ENCODE measurements at places on chromosomes 2 and 18.

GRCh38 chr18:56789004-56789888, 138.1 kb downstream of the WDR7 start:
- no peak for DNase-seq

DNA sequence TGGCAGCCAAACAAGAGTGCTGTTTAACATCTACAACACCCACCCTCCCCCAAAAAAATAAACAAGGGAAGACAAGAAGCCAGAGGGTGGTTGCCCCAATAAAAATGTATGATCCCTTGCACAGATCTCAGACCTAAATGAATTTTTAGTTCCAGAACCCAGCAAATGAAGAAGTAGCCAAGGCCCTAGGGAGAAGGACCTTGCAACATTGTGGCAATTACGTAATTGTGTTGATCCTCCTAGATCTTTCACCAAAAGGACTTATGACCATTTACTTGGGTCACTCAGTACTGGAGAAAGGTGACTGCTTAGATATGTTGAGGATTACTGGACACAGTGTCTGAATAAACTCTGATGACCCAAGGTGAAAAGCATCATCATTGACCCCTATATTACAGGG, 1393.8 kb downstream of the LRP1B start:
- no peak for DNase-seq

- peak; percentile 63 for DNase-seq
Observed at GRCh38 chr18:32469691-32470459, 807 bp downstream of the GAREM1 start.

- no peak for DNase-seq
Observed at GRCh38 chr2:109638795-109639194, 24.6 kb downstream of the SOWAHC start.

- DNase-seq = no peak
Observed at GRCh38 chr18:62999921-63000320, 284.6 kb downstream of the PHLPP1 start.

DNA sequence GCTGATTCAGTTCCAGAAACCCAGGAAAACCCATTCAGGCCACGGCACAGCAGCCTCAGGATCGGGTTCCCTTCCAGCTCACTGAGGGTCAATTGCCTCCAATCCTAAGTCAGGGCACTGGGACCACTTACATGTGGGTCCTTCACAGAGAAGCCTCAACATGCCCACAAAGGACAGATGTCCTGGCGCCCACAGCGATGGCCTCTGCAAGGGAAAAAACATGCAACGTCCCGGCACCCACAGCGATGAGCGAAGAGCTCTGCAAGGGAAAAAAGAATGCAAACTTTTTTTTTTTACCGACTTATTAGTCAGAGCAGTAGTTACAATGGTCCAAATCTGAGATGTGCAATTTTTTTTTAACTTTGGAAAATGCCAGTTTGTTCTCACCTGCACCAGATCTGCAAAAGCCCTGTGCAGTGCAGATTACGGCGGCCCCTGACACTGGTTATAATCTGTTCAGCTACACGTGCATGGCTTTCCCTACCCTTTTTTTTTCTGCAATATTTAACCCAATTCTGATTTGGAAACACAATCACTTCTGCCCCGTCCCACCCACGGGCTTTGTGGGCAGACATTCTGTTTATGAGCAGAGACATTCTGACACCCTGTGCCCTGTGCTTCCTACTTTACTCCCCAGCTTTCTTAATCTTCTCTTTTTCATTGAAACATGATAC, 159.3 kb upstream of the SALL3 start:
- DNase-seq = no peak

GRCh38 chr18:23986600-23987359, 27.8 kb upstream of the TTC39C start:
- DNase-seq = no peak

DNA sequence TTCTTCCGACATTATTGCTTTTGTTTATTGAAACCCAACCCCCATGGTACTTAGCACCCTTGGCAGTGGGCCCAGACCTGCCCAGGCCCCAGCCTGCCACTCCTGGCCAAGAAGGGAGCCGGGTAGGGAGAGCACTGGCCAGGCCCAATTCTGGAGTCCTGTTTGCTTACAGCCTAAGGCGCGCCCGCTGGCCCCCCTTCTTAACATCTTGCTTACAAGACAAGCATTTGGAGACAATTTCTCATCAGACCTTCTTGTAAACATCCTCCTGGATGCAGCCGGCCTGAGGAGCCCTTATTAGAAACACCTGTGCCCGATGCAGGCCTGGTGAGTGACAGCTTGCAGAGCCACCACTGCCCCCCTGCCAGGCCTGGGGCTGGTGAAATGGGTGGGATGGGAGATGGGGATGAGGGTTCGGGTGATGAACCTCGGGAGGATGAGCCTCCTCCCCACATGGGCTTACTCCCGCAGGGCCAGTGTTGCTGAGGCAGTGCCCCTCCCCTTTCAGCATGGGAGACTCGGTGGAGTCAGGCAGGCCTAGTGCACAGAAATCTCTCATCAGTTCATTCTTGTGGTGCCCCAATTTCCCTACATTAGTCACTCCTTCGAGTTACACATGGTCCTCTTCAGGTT, 217.5 kb downstream of the CYP26B1 start:
- DNase-seq = no peak

GRCh38 chr18:71849407-71849806, 694.7 kb downstream of the CBLN2 start:
- no peak for DNase-seq

GRCh38 chr2:158042666-158043065, 59.0 kb upstream of the UPP2 start:
- no peak for DNase-seq

GRCh38 chr18:741931-742512, 29.6 kb upstream of the ENOSF1 start:
- DNase-seq = peak; percentile 35

DNA sequence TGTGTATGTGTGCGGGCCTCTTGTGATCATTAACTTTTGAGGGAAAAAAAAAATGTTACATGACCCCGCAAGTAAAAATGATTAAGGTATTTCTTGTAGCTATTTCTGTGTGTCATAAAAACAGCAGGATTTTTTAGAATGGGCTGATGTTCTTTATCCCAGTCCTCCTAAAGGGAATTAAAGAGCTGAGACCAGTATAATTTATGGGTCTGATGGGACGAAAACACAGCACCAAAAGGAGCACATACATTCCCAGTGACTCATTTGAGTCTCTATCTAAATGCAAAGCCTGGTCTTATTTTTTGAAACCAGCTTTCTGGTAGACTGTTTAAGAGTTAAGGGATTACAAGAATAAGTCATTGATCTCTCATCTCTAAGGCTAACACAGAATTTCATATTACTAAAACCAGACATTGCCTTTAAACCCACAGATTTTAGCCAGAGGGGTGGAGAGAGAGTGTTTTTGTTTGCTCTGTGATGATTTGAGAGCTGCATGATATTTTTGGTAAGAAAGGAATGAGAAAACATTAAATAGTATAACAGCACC, 342.3 kb upstream of the EPHA4 start:
- no peak for DNase-seq

DNA sequence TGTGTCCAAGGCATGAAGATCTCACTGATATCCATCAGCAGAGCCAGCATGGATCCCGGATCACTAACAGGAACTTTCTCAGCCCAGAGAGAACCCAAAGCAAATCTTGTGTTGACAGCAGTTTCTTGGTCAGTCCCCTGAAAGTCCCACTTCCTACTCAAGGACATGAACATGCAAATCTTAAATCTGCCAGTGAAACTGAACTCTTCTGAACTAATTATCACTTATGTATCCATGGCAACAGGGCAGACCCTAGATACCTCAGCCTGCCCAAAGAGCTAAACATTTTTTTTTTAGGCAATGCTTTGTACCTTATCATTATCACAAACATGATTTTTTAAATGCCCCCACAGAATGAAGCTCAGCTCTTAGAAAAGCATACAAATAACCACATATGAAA, 127.8 kb upstream of the DDX18 start:
- no peak for DNase-seq

DNA sequence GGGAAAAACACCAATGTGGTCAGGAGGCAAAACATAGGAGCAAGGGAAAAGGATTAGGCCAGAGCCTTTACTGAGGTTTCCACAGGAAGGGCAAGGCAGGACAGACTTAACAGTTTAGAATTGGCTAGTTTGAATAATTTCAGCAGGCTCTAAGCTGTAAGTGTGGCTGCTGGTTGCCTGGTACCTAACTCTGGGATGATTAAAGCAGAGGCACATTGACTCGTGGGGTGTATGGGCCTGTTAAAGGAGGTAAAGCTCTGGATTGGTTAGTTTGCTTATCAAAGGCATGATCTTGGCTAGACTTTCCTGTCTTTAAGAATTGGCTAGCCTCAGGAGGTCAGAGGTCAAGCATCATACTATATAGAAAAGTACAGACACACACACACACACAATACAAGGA, 132.6 kb downstream of the SPAG16 start:
- DNase-seq = no peak

GRCh38 chr18:3526421-3527354, 76.7 kb downstream of the TGIF1 start:
- peak; percentile 82 for DNase-seq

GRCh38 chr2:99085421-99085820, 56.1 kb upstream of the C2orf15 start:
- no peak for DNase-seq

GRCh38 chr2:161965994-161966393, 108.0 kb downstream of the DPP4 start:
- no peak for DNase-seq

GRCh38 chr2:189952536-189953109, 109.9 kb downstream of the MSTN start:
- no peak for DNase-seq

- DNase-seq = no peak
Observed at GRCh38 chr2:231395188-231396057, at the start of gene B3GNT7. Gene B3GNT7 (plus strand): TSS chr2:231395710. CDS start chr2:231395804, 94 bp downstream.

GRCh38 chr2:235551965-235552364, 58.1 kb downstream of the AGAP1 start:
- DNase-seq = peak; percentile 78

DNA sequence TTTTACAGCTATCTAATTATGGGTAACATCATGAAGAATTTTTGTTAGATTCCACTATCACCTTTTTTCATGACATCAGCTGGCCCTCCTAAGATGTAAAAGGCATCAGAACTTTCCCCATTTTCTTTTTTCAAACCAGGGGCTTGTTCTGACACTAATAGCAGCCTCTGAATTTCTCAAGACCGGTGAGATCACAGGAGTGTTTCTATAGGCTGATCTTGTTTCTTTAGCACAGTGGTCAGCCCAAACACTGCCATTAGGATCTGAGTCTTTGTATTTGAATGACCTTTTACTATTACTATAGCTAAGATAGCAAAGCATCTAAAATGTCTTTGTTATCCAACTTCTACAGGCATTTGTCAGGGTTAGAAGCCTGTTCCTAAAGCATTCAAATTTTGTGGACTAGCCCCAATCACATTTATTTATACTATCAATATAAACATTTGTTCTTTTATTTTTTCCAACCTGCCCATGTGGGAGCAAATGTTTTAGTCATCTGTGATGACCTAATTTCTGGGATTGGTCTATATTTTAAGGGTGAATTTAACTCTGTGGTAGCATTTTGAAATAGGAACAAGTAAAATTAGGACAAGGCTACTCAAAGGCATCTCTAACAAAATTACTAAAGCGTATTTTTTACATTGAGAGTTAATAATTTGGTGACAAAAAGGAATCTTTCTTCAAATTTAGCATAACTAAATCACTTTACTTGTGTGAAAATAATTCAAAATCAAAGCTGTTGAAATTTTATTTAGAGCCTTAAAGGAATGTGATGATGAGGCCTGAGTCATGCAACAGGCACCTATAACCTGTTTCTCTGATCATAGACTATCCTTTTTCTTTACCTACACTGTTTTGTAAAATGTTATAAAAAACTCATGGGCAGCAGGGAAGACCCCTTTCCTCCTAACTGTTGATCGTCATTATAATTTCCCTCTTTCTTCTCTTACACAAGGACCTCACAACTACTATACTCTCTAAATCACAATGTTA, 39.3 kb downstream of the ZAP70 start:
- DNase-seq = no peak

DNA sequence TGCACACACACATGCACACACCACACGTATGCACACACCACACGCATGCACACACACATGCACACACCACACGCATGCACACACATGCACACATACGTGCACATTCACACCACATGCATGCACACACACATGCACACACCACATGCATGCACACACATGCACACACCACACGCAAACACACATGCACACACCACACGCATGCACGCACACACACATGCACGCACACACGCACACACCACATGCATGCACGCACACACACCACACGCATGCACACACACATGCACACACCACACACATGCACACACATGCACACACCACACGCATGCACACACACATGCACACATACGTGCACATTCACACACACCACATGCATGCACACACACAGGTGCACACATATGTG, 169.8 kb upstream of the SALL3 start:
- DNase-seq = no peak

DNA sequence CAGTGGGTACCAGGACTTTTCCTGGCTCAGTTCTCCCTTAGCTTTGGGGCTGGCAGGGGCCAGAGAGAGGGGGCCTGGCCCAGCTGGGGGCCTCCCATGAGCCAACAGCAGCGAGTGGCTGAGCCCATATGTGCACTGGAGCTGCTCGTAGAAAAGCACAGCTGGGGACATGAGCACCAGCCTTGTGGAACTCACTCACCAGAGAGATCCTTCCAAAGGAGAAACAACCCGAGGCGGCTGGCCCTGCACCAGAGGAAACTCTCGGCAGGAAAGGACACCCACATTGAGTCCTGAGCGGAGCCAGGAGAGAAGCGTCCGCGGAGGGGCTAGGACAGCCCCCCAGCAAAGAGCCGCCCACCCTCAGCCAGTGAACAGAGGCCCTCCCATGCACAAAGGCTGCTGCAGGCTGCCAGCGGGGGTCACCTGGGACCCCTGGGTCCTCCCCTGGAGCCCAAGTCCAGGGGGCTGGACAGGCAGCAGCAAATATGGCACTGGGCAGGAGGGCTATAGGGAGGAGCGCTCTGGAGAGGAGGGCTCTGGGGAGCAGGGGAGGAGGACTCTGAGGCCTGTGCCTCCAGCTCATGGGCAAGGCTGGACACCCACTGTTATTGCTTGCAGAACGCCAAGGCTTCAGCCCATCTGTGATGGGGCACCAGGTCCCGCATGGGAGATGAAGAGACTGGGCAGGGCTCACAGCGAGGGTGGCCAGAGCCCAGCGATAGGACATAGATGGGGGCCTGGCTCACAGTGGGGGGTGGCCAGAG, 42.1 kb upstream of the SNED1 start:
- DNase-seq = no peak

GRCh38 chr2:239073270-239073669, 225.4 kb downstream of the TWIST2 start:
- no peak for DNase-seq

DNA sequence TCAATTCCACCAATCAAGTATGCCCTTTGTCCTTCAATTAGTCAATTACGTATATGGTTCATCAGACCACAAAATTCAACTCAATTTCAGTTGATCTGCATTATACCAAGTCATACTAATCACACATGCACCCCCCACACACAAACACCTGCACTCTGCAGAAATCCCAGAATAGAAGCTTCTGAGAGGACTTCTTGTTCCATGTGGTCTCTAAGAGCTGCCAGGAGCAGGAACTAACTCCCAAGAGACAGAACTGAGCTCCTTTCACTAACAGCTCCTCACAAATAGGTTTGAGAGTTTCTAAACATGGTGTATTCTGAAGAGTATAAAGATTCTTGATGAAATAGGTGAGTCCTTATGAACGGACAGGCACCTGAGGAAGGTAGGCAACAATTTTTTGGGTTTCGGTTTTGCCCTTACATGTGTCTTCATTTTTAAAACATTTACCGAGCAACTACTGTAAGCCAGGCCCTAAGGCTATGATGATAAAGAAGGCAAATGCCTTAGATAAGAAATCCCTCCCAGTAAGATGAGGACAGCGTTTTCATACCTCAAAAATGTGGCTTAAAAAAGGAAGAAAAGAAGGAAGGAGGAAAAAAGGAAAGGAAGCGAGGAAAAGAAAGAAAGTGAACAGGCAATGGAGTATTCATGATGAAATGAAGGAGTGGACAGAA, 183.1 kb downstream of the PID1 start:
- no peak for DNase-seq

All from globus pallidus (tissue), 1 donor.